RCC 7860 (cell line): ENCODE measurements at places on chromosomes 11 and 22.
A peak's percentile ranks its signal among the peaks of the same experiment; 100 is the strongest.

- DNase-seq: no peak
These were observed 60.5 kb upstream of the IZUMO1R start for GRCh38 chr11:94243571-94244515.

DNA sequence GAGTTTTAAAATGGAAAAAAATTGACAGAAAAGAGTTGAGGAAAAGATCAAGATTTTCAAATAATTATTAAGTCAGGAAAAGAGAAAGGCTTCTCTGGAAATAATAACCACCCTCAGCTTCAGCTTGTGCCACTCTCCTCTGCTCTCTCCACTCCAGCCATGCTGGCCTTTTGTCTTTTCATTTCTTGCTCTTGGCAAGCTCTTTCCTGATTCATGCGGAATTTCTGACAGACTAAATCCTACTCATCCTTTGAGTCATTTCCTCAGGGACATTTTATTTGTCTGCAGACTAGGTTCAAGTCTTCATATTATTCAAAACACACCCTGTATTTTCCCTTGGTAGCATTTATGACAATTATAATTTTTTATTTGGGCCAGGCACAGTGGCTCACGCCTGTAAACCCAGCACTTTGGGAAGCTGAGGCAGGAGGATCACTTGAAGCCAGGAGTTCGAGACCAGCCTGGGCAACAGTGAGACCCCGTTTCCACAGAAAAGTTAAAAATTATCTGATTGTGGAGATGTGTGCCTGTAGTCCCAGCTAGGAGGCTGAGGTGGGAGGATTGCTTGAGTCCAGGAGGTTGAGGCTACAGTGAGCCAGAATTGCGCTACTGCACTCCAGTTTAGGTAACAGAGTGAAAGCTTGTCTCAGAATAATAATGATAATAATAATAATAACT, 7.8 kb upstream of the P4HA3 start:
- peak; percentile 82 for DNase-seq

DNA sequence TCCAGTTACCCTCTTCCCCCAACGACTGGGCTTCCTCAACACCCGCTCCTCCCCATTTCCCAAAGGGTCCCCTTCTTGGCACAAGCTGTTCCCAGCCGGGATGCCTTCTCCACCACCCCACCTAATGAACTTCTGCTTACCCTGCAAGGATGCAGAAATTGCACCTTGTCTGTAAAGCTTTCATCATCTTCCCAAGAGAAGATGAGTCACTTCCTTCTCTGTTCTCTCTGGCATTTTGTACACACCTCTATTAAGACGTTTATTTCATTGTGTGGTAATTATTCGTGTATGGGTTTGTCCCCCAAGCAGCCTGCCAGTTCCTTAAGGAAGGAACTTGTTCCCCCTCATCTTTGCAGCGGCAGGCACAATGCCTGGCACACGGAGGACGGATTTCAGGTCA, 351.1 kb downstream of the CADM1 start:
- DNase-seq: no peak

- no peak for DNase-seq
These were observed 32.9 kb downstream of the RBFOX2 start for GRCh38 chr22:35995772-35996171.

DNA sequence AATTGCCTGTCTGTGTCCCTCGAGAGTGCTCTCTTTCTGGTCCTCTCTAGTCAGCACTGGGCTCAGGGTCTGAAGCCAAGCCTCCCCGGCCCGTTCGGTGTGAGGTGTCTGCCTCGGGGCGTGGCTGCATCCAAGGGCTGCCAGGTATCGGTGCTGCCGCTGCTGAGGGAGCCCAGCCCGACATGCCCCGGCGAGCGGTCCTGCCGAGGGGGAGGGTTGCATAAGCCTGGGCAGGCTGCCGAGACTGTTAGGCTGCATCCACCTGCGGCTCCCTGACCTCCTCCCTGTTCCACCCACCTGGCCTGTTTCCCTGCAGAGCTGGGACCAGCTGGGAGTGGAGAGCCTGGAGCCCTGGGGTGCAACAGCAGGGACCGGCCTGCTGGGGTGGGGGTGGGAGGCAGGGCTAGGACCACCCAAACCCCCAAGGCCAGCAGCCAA, 6.3 kb downstream of the OVOL1 start:
- no peak for DNase-seq

GRCh38 chr11:129937592-129938238, 42.3 kb upstream of the NFRKB start:
- DNase-seq: no peak

DNA sequence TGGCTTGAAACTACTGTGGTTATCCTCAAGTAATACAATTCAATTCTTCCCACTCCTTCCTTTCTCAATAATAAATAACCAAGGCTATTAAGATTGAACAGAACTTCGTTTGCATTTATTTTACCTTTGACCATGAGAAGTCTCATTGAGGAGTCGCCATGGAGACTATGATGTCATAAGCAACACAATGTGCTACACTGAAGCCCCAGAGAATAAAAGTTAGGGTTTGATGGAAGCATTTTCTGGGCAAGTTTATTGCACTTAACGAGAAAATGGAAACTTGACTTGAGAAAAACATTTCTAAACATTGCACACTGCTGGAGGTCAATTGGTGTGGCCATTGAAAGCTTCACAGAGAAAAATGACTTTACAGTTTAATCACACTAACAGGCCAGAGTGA, 121.5 kb downstream of the FAM76B start:
- no peak for DNase-seq

GRCh38 chr11:111634981-111635705, 32.9 kb downstream of the SIK2 start:
- DNase-seq: peak; percentile 17

GRCh38 chr22:37289156-37289735, 6.9 kb downstream of the CYTH4 start:
- DNase-seq: no peak

DNA sequence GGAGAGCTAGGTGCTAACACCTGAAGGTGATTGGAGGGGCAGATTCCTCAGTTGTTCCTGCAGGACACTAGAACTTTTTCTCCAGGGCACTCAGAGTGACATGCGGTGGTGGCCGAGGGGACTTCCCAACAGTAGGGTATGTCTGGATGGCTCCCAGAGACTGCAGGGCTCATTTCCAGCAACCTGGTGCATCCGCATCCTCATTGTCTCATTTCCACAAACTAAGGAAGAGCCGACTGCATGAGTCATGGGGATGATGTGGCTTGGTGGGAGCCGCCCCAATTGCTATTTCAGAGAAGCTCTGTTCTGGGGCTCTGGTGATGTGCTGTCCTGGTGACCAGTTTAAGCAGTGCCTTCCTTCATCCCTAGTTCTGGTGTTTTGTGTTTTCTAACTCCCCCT, 2.8 kb upstream of the ROBO4 start:
- peak; percentile 87 for DNase-seq

GRCh38 chr11:77154381-77155081, 26.5 kb downstream of the MYO7A start:
- no peak for DNase-seq

GRCh38 chr11:23570828-23571227, 710.6 kb upstream of the CCDC179 start:
- DNase-seq: no peak

DNA sequence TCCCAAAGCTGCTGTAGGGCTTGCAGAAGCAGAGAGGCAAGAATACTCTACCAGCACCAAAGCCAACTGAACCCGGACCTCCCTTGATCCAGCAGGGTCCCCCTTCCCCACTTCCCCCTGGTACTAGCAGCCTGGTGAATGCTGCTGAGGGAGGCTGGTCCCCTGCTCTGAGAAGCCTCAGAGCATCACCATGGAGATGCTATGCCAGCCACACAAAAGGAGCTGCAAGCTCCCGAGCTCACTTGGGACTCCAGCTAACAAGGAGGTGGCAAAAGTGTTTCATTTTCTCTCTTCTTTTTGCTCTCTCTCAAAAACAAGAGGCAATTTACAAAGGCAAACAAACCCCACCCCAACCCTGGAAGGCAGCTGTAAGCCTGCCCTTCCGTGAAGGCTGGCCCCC, 509.8 kb downstream of the BUD13 start:
- no peak for DNase-seq

DNA sequence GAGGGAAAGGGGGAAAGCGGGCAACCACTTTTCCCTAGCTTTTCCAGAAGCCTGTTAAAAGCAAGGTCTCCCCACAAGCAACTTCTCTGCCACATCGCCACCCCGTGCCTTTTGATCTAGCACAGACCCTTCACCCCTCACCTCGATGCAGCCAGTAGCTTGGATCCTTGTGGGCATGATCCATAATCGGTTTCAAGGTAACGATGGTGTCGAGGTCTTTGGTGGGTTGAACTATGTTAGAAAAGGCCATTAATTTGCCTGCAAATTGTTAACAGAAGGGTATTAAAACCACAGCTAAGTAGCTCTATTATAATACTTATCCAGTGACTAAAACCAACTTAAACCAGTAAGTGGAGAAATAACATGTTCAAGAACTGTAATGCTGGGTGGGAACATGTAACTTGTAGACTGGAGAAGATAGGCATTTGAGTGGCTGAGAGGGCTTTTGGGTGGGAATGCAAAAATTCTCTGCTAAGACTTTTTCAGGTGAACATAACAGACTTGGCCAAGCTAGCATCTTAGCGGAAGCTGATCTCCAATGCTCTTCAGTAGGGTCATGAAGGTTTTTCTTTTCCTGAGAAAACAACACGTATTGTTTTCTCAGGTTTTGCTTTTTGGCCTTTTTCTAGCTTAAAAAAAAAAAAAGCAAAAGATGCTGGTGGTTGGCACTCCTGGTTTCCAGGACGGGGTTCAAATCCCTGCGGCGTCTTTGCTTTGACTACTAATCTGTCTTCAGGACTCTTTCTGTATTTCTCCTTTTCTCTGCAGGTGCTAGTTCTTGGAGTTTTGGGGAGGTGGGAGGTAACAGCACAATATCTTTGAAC, 6.8 kb downstream of the MALAT1 start:
- peak; percentile 18 for DNase-seq

DNA sequence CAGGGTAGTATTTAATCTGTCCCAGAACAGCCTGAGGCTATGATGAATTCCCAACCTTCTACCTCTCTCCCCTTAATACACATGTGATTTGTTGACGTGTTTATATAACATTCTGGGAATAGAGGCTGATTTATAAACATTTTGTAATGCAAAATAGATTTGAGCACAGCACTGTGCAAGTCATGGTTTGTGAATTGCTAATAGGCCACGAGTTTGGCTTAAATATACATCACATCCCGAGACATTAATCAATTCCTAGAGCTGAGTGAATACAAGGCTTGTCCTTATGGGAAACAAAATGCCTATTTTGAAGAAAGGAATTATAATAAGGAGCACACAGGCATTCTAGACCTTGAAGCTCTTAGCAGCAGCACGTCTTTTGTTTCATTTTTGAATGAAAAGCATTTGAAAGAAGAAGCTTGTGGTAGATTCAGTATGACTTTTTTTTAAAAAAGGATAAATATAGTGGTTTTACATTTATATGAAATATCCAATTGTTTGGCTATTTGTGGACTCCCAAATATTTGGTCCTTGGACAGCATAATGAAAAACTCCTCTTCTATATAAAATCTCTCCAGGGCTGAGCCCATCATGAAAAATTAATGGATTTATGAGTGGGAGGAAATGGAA, 116.4 kb downstream of the SLC17A6 start:
- no peak for DNase-seq

DNA sequence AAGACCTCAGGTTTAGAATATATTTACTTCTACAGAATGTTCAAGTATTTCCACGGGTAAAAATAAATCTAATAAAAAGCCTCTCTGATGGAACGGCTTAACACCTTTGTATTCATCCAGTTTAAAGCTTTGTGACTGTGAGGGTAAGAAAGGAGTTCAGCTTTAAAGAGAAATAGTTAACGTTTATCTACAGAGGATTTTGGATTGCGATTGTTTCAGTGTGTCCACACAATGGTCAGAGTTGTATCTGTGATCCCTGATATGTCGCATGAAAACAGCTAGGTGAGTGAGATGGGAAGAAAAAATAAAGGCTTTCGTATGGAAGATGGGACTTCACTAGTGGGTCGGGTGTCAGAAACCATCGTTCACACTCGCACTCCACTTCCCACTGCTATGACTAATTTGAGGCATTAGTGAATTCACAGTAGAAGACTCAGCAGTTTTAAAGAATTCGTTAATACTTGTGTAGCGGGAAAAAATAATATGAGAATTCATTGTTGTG, 1.6 kb downstream of the APLP2 start:
- peak; percentile 26 for DNase-seq

DNA sequence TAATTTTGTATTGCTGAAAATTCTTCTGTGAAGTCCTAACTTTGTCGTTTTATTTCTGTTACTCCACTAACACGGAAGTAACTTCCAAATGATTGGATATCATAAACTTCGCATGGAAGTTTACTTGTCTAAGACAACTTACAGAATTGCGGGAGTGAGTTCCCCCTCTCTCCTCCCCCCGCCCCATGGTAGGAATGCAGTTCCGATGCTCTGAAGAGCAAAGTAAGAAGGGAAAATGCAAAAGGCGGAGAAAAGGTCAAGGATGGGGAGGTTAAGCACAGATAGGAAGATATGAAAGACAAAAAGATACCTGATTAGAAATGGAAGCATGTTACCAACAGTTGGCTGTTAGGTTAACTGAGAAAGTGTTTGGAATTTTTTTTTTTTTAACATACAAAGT, 1.3 kb downstream of the EIF3M start:
- no peak for DNase-seq

GRCh38 chr22:35870517-35871293, 153.0 kb downstream of the APOL5 start:
- no peak for DNase-seq

DNA sequence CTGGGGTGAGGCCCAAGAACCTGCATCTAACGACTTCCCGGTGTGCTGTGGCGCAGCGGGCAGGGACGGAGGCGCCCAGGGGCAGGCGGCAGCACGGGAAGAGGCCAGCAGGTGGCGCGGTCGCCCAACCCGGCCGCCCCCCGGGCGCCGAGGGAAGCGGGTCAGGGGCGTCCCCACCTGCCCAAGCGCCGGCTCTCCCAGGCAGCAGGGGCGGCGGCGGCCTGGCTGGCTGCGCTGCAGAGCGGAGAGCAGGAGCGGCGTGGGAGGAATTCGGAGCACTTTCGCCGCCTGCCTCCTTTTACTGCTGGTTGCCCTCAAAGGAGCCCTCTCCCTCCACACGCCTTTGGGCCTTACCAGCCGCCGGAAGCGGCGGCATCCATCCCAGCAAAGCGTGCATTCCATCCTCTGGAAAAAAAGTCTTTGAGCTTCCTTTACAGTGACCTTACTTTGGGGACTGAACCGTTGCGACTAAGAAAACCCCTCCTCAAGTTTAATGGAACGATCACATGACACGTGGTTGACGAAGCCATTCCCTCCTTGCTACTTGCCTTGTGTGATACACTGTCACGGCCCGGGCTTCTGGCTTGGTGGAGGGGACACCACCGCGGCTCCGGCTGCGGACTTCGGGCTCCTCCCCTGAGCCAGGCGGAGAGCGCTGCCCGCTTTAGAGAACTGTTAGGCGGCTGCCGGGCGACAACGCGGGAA, 106.8 kb upstream of the CLMP start:
- no peak for DNase-seq
